EL (cell line): ENCODE measurements at places on chromosomes 2 and 18.
A peak's percentile ranks its signal among the peaks of the same experiment; 100 is the strongest.

DNA sequence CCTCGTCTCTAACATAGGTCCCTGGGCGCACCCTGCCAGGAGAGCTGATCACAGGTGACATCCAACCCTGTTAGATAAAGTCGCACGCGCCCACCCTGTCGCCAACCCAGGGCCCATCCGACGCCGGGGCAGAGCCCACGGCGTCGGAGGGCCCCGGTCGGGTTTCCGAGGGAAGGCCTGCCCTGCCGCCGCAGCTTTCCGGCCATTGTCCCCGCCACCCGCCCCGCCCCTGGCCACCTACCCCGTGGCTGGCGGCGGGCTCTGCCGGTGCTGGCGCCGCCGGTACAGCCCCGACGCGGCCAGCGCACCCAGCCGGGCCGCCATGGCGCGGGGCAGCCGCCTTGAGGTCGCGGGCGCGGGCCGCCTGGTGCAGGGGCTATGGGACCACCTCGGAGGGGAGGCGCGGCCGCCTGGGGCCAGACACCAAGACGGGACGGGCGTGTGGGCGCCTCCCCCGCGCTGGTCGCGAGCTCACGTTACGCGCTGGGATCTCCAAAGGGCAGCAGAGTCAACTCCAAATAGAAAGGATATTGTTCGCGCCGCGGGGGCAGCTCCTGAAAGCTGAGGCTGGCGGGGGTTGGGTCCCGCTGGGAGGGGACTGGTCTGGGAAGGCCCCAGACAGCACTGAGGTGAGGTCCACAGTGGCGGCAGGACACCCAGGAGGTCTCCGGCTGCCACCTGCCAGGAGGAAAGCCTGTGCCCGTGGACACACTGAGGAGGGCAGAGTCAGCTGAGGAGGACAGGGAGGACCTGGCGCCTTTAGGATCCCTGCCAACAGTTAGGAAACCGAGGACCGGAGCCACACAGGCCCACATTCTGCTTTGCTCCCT is 11.1 kb downstream of the LIMS2 start:
- no peak for DNase-seq

DNA sequence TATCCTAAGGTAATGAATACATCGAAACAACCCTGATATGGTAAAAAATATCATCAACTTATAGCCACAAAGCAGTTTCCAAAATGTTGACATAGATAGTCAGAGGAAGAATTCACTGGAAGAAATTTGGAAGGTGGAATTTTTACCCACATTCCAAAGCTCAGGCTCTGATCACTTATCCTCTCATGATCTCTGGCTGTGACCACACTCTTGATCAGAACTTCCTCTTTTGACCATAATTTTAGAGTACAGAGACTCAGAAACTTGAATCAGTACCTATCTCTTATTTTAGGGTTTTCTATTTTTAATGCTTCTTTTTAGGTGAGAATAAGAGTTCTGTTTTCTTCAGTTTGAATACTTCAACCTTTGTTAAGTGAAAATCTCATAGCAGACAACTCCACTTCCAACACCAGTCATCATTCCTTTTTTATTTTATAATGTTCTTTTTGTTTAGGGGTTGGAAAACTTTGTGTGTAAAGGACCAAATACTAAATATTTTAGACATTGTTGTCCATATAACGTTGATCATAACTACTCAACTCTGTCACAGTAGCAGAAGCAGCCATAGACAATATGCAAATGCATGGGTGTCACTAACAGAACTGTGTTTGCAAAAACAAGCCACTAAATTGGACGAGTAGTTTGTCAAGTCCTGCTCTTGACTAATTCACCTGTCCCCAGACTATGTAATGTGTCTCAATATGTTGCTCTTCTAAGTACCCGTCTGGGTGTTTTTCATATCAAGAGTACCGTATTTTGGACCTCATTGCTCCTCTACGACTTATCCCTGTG is 891.6 kb upstream of the CRIM1 start:
- peak; percentile 70 for DNase-seq

- DNase-seq: peak; percentile 31
Observed at GRCh38 chr2:127100251-127101047, 6.5 kb downstream of the BIN1 start.

GRCh38 chr18:21803495-21803894 is 62.9 kb downstream of the MIB1 start:
- no peak for DNase-seq

GRCh38 chr18:59021500-59021899 is 118.2 kb upstream of the SEC11C start:
- no peak for DNase-seq

DNA sequence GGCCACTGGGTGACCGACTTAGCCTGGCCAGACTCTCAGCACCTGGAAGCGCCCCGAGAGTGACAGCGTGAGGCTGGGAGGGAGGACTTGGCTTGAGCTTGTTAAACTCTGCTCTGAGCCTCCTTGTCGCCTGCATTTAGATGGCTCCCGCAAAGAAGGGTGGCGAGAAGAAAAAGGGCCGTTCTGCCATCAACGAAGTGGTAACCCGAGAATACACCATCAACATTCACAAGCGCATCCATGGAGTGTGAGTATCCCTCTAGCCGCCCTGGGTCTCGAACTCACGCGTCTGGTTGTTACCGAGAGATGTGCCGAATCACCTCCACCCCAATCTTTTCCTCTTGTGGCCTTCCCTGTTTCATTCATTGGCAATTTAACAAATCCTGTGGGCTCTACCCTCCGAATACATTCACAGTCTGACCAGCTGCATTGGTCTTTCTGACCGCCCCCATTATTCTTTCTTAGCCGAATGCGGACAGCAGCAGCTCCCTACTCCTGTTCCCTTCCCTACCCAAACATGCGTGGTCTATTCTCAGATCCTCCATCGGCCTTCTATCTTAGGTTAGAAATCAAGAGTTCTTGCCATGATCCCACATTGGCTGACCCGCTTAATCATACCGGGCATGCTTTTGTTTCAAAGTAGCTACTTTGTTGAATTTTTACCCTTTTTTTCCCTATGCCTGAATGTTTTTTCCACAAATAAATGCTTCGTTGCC is 631 bp downstream of the RPL31 start:
- peak; percentile 14 for DNase-seq

DNA sequence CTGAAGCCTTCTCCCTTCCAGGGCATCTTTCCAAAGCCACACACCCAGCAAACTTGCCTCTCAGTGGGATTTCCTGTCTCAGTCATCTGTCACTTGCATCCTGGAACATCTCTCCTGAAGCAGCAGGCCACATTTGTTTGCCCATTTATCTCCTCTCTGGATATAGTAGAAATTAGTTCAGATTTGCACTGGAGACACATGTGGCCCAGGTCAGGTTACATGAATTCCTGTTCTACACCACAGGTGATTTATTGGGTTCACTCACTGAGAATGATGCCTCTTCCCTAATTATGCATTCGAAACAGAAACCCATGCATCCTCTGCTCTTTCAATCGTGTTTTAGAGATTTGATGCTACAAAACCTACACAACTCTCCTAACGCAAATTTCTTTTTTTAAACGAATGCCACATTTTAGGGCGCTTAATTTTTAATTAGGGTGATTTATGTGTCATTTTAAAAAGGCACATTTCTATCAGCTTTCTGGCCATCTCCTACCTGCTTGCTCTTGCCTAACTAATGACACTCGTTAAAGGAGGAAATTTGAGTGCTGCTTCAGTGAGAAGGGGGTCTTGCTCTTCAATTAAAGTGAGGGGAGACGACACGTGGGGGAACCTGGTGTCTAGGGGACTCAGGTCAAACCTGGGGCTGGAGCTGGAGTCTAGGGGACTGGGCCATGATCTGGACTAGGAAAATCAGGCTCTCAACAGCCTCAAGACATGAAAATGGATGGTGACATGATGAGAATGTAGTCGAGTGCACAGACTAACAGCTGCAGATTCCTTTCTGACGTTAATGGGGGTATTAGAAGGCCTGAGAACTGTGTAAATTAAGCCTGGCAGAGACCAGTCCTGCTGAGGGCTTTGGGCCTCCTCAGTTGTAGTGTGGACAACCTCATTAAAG is 221.4 kb downstream of the CLIP4 start:
- no peak for DNase-seq

GRCh38 chr18:30192216-30192615 is 850.3 kb downstream of the DSC3 start:
- DNase-seq: no peak

GRCh38 chr2:85428343-85428881 is 9.9 kb downstream of the SH2D6 start:
- no peak for DNase-seq

GRCh38 chr2:46763861-46764260 is 151.7 kb downstream of the MCFD2 start:
- DNase-seq: no peak

DNA sequence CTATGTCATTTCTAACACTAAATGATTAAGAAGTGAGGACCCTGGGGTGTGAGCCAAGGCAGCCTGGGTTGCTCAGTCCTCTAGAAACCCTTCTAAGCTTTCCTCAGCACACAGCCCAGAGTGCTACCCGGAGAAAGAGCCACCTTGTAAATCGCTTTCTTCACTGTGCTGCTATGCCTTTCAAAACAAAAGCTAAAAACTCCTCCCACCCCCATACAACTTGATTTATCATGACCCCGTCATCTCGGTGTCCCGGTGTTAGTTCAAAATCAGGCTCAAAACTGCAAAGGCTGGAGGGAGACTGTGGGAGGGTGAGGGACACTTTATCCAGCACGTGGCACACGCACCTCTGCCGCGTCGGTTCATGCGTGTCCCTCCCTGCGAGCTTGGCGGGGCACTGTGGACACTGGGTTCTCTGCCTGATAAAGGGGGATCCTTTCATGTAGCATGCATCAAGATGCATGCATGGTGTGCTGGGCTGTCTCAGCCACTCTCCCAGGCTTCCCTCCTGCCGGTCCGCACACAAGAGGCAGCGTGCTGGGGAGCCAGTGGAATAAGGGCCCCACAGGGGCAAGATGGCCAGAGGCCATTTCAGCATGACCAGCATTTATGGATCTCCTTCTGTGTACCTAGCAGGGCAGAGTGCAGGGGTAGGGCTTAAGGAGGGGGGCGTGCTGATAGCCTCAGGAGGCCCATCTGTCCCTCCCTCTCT is 170.4 kb downstream of the SMAD7 start:
- no peak for DNase-seq

DNA sequence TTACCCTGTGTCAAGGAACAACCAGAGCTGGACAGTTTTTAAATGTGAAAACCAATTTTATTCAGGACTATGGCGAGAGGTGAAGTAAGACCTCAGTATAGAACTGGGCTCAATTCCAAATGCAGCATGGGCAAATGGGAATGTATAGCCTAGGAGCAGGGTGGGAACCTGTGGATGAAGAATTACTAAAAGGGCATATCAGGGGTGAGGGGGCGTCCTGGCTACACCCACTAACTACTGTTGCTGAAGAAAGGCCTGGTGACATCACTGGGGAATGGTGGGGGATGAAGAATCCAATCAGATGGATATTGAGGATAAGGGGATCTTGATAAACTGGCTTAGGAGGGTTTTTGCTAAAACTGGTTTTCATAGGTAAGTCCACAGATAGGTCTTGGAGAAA is 27.3 kb upstream of the IL37 start:
- no peak for DNase-seq

GRCh38 chr2:107407017-107407416 is 419.7 kb upstream of the RGPD4 start:
- no peak for DNase-seq

- no peak for DNase-seq
Observed at GRCh38 chr2:69958480-69958879, 3.0 kb downstream of the ASPRV1 start.

DNA sequence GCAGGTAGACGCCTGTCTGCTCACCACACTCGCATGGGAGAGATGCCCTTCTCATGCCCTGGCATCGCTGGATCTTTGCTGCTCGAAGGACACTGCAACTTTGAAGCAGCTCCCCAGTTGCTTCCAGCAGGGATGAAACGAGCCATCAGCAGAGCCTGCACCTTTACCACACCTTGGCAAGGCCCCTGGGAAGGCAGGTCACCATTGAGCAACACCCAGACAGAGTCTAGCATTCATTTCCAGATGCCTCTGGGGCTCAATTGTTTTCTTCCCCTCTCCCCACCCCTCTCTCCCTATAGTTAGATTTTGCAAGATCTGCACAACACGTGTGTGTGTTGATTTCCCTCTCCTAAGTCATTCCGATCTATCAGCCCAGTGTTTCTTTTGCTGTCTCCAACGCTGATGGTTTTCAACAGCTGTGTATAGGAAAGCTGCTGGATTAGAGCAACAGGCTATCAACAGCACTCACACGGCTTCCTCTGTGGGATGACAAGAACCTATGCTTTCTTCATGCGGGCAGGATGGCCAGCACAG is 25.6 kb upstream of the INHBB start:
- DNase-seq: no peak

DNA sequence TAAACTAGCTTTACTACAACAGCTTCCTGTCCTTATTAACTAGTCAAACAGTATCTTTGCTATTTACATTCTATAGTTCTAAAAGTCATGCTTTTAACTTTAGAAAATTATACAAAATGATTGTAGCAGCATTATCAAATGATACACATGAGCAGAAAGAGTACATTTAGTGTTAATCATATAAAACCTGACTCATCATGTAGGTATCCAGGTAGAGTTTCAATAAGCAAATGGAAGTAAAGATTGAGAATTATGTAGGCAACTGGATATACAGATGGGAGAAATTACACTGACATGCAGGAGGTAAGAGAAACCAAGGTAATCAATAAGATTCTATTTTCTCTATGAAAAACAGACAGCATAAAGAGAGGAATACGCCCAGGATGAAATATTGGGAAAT is 33.8 kb downstream of the TRIP12 start:
- DNase-seq: no peak

DNA sequence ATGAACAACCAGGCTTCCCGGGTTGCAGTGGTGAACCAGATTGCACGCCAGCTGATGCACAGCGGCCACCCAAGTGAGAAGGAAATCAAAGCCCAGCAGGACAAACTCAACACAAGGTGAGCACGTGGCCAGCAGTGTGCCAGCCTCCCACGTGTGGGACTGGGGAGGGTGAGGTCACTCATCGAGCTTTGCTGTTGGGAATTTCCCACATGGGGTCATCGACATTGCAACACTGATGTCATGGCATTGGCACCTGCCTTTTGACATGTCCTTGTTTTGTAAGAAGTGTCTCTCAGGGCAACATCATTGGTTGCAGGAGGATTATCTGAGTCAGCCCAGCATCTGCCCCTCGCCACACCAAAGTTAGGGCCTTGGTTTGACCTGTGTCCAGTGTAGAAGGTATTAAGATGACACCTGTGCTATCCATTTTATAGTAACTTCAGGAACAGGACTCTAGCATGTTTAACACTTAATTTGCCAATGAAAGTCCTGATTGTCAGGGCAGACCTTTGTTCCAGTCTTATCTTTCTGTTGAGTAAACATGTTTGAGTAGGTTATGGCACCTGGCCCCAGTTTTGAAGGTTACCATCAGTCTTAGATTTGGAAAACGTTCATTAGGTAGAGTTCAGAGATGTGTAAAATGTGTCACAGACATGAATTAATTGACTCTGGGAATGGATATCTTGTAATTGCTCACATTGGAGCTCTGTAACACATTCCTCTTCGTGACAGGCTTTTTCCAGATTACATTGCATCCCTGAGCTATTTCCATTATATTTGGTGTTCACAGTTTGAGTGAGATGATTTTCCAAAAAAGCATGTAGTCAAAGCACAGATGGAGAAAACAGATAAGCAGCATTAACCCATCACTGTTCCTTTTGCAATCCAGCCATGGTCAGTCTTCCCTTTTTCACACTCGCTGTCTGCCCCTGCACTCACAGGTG is 93.3 kb upstream of the EML6 start:
- DNase-seq: peak; percentile 83
